ENCODE measurements at places on chromosomes 3 and 15.

GRCh38 chr3:163261056-163261455 lies 1764.4 kb downstream of the OTOL1 start:
- no peak for DNase-seq

- no peak for DNase-seq
Observed at GRCh38 chr15:67575039-67575502, 32.6 kb downstream of the MAP2K5 start.

- no peak for DNase-seq
Observed at GRCh38 chr15:56600380-56600779, 132.9 kb downstream of the ZNF280D start.

DNA sequence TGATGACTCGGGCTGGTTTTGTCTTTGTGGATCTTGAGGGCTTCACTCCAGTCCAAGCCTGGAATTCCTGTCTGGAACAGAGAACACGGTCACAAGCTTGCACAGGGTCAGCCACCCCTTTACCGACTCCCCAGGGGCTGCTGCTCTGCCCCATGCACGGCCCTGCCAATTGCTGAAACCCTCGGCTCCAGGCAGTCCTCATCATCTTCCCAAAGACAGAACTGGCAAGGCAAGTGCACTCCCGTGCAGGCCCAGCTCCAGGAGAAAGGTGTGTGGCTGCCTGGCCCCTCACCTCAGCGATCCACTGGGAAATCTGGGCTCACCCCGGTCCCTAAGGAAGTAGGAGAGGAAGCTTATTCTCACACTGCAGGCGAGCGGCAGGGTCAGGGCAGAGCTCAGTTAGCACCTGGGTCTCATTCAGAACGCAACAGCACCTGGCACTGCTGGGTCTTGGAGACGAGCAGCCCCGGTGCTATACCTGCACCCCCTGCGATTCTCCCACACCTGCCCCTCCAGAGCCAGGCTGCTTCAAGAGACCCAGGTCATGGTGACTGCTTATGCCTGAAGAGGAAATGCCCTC lies 7.2 kb downstream of the MAP6D1 start:
- DNase-seq = no peak

GRCh38 chr3:25555695-25556437 lies 108.8 kb downstream of the TOP2B start:
- no peak for DNase-seq

- no peak for DNase-seq
Observed at GRCh38 chr3:110413807-110414748, 657.5 kb upstream of the NECTIN3 start.

DNA sequence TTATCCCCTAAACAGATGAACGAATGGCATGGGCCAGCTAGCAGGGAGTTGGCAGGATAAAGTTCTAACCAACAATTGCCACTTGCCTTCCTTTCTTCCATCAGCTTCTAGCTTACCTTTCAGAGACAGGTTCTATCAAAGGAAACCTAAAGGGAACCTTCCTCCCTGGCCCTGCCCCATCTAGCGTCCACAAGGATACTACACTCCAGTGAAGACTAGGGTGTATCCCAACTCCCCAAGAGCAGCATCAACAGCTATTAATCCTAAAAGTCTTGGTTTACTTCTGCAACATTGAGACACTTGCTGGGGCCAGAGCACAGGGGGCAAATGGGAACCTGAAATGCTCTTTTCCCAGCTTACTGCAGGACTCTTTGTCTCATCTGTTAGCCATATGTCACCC lies 37.0 kb upstream of the TMC3 start:
- DNase-seq = no peak

- DNase-seq = no peak
Observed at GRCh38 chr15:70156671-70157271, 59.1 kb upstream of the TLE3 start.

DNA sequence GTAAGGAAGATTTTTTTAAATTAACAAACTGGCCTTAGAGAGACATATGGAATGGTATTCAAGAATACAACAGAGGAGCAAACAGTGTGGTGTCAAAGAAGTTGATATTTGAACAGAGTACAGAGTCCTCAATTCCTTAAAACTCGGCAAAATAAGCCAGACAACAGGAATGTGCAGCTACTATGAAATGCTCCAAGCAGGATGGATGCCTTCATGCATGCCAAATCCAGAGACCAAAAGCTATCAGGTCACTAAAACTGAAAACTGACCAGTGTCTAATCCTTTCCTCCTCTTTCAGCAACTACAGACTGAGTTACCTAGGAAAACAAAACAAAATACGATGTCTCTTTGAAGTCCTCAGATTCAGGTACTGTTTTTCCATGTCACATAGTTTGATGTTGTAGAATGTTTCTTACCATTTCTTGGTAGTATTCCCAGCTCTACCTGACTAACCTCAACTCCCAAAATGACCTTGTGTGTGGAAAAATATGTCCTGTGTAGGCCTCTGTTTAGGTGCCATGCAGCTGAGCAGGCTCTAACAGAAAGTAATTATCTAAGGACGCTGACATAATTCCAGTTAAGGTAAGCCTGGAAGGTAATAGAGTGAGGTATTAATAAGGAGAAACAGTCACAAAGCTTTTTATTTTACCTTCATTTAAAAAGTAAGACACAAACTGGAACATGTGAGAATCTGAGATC lies 46.9 kb downstream of the TBL1XR1 start:
- DNase-seq = no peak

DNA sequence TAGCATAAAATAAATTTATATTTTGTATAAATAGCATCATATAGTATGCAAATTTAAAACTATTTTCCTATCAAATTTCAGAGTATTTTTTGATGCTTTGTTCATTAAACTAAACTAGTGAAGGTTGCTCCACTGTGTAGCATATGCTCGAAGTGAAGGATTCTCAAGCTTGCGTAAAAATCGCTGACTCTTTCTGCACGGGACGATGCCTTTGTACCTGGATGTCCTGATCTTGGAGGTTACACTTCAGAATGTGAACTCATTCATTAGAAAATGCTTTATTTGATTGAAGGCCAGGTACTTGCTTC lies 305.0 kb downstream of the WDR72 start:
- DNase-seq = no peak

- DNase-seq = peak; percentile 48
Observed at GRCh38 chr15:25850154-25851111, 12.7 kb downstream of the ATP10A start.

- DNase-seq = no peak
Observed at GRCh38 chr3:18307529-18307928, 117.6 kb downstream of the SATB1 start.

- DNase-seq = no peak
Observed at GRCh38 chr15:85690561-85691231, 104.0 kb downstream of the KLHL25 start.

- no peak for DNase-seq
Observed at GRCh38 chr3:14358426-14359211, 43.8 kb upstream of the SLC6A6 start.

DNA sequence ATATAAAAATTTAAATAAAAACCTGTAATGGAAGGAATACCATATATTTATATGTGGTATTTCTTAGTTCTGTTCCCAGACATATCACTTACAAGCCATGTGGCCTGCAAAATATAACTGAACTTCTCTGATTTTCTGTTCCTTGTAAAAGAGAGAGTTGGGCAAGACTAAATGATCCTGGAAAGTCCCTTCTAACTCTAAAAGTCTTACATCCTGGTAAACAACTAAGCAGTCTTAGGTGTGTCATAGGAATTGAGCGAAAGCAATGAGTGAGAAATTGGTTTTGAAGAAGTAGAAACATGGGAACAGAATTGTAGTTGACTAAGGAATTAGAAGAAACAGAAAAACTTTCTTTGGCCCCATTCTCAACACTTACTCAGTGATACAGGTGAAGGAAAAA lies 25.3 kb upstream of the IL20RB start:
- DNase-seq = no peak

DNA sequence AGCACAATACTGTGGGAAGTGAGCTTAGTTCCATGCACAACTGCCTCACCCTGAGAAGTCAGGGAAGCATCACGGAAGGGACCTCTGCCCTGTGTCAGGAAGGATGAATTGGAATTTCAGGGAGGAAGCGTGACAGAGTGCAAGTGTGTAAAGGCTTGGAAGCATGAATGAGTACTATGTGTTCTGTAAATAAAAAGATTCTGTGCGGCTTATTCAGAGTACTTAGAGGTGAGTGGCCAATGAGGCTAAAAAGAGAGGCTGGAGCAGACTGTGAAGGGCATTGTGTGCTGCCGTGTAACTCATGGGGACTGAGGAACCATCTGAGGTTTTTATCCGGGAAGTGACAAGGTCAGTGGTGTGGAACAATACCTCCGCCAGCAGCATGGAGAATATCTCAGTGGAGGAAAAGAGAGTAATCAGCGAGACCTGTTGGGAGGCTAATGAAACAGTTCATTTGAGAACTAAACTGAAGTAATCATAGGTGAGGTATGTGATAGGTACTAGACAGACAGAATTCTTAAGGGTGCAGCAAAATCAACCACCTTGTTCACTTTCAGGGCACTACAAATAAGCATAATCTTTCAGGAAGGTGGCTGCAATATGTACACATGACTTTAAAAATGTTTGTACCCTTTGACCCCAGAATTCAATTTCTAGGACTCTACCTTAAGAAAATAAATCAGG lies 64.9 kb upstream of the SPRED1 start:
- DNase-seq = no peak

Data from activated CD4-positive, alpha-beta T cell treated with anti-CD3 and anti-CD28 coated beads for 24 hours (primary cell).